NCI-H1436 (cell line): ENCODE measurements at places on chromosomes 3 and 15.
A peak's percentile ranks its signal among the peaks of the same experiment; 100 is the strongest.

- DNase-seq, result no peak
These were observed 13.6 kb downstream of the GRM2 start for GRCh38 chr3:51720292-51721061.

GRCh38 chr3:42733501-42734262 lies 31.1 kb upstream of the HHATL start:
- DNase-seq, result no peak

DNA sequence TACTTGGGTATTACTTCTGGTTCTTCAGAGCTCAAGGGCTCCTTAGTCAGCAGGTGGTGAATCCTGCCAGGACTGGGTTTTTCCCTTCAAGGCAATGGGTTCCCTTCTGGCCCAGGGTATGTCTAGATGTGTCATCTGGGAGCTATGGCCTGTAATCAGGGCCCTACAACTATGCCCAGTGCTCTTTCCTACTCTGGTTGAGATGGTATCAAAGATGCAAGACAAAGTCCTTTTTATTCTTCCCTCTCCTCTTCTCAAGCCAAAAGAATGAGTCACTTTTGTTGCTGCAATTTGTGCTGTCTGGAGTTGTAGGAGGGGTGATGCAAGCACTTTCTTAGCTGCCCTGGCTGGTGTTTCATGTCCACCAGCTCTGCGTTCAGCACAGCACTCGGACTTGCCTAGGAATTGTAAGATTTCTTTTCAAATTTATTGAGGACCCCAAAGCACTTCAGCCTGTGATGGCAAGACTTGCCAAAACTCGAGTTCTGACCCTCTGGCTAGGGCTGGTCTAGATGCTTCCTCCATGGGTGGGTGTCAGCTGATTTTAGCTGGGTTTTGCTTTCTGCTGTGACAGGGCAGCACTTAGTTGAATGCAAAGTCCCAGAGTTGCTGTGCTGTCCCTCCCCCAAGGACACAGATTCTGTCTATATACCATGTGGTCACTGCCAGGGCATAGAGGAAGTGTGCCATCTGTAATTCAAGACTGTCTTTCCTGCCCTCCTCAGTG lies 129.2 kb upstream of the CBLB start:
- DNase-seq, result no peak

DNA sequence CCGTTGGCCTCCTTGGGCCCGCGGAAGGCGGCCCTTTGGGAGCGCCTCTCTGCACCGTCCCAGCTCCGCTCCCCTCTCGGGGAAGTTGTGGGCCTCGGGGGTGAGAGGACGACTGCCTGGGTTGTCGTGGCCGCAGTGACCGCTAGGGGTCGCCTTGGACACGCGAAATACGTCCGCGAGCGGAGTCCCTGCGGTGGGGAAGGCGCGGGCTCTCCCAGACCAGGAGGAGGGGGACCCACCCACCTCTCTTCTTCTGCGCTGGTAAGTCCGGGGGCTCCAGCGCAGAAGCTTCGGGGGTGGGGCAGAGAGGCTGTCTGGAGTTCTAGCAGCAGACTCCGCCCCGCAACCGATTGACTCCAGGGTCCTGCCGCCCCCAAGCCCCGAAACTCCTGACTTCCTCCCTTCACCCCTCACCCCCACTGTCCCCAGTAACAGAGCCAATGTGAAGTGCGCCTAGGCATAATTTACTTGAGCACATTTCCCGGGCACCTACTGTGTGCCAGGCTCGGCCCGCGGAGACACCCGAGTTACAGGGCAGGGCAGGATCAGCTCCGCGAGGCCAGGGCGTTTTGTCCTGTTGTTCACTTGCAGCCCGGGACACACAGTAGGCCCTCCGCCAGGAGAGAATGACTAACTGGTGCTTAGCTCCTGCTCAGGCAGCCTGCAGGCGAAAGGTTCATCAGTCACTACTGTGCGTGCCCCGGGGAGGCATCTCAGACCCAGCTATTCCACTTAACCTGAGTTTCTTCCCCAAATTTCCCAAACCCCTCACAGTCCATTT lies 32.8 kb downstream of the DNASE1L3 start:
- DNase-seq, result peak; percentile 67

DNA sequence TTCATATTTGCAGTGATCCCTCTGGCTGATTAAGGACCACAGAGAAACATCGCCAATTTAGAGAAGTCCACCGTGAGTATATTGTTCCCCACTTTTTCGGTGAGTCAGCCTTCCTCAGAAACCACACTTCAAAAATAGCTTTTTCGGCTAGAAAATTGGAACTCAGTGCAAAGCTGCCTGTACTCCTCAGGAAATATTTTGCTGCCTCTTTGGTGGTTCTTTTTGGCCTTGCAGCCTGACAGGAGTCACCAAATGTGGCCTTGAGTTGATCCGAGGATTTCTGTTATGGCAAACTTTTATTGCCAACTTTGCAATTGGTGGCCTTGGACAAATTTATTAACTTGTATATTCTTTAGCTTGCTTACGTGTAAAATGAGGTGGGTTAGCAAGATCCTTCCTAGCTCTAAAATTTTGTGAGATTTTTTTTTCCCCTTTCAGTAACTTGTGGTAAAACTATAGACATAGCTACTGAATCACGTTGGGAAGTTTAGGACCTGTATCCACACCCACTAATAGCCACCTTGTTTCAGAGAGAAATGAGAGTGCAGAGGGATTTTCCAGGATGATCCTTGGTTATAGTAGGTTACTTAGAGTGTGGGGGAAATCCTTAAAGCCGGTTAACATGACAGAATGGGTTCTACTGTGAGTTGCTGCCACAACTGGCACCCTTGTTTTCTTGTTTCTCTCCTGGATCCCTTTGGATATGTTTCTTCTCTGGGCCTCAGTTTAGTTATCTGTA lies 9.9 kb downstream of the ARL6IP5 start:
- no peak for DNase-seq

DNA sequence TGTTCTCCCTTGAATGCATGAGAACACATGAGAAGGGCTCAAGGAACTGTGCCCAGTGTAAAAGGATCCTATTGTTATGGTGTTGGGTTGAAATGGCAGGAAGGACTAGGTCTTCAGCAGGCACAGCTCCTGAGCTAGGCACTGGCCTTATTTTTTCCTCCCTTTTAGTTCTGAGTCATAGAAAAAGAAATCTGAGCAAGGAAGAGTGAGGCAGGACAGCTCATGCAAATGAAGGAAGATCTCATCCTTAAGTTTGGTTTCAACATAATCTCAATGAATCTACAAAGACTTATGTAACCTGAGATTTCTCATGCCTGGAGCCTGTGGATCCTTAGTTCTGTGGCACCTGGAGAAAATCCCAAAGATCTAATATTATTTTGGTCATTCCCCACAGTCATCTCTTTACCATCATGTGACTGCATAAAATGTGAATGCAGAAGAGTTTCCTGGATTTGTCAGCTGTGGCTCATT lies 188.6 kb upstream of the TBL1XR1 start:
- no peak for DNase-seq

GRCh38 chr3:128123156-128123537 lies 465 bp downstream of the RUVBL1 start:
- DNase-seq, result no peak

DNA sequence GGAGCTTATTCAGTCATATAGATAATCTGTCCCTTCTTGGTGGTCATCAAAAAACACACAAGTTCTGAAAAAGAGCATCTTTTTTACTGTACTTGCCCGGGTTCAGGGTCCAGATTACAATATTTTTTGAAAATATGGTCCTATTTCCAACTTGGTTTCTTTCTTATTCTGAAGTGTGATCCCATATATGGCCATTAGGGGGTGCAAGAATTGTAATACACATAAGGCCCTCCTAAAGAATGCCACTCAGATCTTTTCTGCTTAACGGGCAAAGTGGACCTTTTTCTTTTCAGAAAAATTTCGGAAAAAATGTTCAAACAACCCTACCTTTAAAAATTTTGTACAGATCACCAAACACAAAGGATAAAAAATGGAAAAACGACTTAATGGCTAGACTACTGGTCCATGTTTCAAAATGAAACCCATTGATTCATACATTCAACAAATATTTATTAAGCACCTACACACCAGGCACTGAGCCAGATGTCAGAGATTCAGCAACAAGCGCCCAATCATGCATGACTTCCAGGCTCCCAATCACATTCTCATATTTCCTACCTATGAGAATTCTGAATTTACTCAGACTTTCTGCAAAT lies 102.0 kb upstream of the MYRIP start:
- DNase-seq, result no peak

- peak; percentile 3 for DNase-seq
These were observed 36.0 kb downstream of the MNS1 start for GRCh38 chr15:56428821-56429458.

DNA sequence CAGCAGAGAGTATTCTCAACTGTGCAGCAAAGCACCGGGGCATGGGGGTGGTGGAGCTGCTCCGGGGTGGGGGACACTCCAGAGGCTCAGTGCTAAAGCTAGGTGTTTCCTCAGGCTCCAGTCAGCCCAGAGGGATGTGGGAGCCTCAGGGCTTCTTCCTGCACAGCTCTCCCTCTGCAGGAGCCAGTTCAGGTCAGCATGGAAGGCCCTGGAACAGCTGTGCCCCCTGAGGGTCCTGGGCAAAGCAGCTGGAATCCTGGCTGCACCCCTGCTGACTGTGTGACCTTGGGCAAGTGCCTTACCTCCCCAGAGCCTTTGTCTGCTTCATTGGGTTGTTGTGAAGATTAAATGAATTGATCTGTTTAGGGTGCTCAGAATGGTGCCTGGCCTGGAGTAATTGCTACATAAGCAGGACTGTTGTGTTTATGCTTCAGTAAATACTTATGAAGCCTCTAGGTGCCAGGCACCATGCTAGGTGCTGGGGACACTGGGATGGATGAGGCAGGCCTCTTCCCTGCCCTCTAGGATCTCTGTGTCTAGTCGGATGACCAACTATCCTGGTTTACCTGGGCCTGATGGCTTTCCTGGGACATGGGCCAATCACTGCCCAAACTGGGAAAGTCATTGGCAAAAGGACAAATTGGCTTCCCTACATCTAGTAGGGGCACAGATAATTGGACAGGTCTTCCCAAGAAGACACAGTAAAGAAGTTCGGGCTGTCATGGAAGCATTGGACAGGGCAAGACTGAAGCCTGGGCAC lies 64.2 kb upstream of the LCTL start:
- DNase-seq, result no peak

DNA sequence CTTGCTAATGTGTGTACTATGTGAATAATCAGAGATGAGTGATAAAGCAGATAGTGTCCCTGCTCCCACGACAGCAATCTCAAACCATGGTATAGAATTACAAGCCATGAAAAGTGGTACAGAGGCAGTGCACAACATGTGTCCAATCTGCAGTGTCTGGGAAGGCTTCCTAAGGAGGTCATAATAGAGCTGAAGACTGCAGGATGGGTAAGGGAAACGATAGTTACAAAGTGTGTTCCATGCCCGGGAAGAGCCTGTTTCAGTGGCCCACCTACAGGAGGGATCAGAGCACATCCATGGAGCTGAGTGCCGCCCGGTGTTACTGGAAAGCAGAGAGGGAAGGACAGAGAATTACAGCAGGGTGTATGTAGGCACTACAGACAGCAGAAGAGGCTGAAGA lies 48.9 kb downstream of the PAK2 start:
- DNase-seq, result no peak

- peak; percentile 62 for DNase-seq
These were observed 24.0 kb upstream of the C3orf70 start for GRCh38 chr3:185176750-185177359.

- DNase-seq, result no peak
These were observed 70.4 kb downstream of the ARPP21 start for GRCh38 chr3:35709691-35710090.

DNA sequence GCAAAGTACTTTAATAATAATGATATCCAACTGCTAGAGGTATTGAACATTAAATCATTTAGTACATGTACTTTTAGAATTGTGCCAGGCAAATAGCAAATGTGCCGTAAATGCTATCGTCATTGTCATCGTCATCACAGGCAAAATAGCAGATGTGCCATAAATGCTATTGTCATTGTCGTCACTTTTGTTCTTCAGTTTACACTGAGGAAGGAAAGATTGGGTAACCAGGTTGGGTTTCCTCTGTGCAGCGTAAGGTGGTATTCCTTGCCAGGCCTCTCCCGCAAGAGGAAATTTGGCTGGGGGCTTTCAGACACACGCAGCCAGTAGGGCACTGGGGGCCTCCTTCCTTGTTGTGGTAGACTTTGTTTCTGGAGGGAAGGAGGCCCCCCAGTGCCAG lies 26.4 kb downstream of the ABHD17C start:
- DNase-seq, result no peak

- no peak for DNase-seq
These were observed 479.6 kb upstream of the ZNF717 start for GRCh38 chr3:76264911-76265310.

DNA sequence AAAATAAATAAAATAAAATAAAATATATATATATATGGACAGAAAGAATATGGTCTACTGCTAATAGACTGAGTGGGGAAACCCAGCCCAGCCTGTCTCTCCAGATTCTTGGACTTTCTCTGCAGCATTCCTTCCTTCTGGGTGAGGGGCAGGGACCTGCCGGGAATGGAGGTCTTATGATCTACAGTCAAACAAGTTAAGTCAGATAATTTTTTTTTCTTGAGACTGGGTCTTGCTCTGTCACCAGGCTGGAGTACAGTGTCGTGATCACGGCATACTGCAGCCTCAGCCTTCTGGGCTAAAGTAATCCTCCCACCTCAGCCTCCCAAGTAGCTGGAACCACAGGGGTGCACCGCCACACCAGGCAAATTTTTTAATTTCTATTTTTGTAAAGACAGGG lies 33.5 kb upstream of the ZNF774 start:
- no peak for DNase-seq

DNA sequence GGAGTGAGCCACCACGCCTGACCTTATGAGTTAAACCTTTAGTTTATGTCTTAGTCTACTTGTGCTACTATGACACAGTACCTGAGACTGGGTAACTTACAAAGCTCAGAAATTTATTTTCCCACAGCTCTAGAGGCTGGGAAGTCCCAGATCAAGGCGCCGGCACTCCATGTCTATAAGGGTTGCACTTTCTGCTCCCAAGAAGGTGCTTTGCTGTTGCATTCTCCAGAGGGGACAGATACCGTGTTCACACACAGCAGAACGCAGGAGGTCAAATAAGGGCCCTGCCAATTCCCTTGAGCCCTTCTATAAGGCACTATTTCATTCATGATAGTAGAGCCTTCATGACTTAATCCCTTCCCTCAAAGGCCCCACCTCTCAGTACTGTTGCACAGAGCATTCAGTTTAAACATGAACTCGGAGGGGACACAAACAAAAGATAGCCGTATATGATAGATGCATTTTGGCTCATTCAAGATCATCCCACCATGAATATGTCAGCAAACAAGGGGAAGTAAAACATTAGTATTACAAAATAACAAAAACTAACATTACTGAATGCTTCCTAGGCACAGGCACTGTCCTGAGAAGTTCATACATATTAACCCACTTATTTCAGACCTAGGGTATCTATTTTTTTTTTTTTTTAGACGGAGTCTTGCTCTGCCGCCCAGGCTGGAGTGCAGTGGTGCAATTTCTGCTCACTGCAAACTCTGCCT lies 26.5 kb downstream of the PLA1A start:
- no peak for DNase-seq

DNA sequence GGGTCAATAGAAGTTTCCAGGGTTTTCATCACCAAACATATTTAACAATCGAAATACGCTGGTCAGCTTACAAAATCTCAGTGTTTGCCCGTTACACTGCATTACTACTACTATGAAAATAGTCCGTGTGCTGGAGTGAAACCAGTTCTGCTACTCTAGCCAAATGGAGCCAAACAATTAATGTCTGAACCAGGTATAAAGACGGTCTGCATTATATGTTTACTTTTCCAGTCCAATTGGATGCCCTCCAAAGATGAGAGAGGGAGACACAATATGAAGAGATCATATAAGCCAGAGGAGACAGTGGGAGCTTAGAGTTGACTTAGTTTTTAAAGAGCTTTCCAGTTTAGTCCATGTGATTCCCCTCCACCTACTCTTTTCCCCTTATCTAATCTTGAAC lies 6.3 kb upstream of the DUT start:
- no peak for DNase-seq

GRCh38 chr3:46561951-46562350 lies 4.2 kb downstream of the LRRC2 start:
- DNase-seq, result no peak
